ENCODE measurements at places on chromosomes 16 and 17.

GRCh38 chr16:65689726-65690125, 567.9 kb upstream of the CDH11 start:
- no peak for DNase-seq

- DNase-seq = no peak
Observed at GRCh38 chr16:56858374-56858773, 6.6 kb upstream of the SLC12A3 start.

GRCh38 chr16:529012-529575, 1.6 kb downstream of the CAPN15 start:
- DNase-seq = peak; percentile 18

- DNase-seq = no peak
Observed at GRCh38 chr16:72937916-72938794, 109.8 kb downstream of the ZFHX3 start.

DNA sequence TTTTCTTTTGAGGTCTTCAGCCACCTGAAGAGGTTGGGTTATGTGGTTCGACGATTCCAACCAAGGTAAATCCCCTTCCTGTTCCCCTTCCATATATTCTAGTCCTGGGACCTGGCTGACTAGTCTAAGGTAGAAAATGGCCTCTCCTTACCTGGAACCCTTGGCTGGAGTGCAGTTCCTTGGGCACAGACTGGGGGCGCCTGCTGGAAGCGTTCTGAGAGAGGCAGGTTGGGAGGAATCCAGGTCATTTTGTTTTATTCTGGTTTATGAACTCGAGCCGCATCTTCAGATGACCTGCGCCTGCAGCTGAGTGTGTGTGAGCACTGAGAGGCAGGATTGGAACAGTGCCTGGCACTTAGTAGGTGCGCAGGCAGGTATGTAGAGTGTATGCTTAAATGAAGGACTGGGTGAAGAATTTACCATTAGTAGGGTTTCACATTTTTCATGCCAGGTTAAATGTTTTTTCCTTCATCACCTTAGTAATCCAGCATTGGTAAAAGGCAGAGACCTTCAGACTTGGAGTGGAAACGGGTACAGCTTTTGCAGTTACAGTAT, 2.7 kb downstream of the TSEN54 start:
- no peak for DNase-seq

- DNase-seq = no peak
Observed at GRCh38 chr17:67842648-67843047, 17.3 kb downstream of the BPTF start.

DNA sequence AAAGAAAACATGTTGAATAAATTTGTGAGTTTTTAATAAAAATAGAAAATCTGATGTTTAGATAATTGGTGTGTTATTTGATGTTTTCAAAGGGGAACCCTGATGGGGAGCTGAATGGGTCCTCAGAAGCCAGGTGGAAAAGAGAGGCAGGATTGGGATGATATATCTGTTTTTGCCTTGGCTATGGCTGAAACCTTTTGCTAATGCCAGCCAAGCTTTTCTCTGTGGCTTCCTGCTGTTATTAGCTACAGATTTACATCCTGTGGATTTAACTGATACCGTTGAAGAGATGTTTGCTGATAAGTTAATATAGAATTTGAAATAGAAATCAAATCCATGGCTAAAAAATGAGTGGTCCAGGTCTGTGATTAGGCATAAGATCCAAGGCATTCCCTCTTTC, 4.2 kb upstream of the AATF start:
- DNase-seq = no peak

DNA sequence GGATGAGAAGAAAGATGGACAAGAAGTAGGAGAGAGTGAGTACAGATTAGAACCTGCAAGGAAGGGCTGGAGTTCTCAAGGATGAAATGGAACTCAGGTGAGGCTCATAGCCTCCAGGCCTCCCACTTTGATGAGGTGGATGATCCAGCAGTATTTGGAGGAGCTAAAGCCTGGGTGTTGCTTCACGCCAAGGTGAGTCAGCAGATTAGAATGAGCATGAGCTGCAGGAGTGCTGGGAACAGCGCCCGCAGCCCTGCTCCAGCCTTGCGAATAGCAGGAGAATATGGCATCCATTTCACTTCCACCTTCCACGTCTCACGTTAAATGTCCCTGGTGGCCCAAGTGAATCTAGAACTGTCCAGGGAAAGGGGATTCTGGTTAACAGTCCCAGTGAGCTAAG, 94.4 kb upstream of the CPHXL start:
- no peak for DNase-seq

GRCh38 chr17:40363111-40363827, 1.3 kb downstream of the GJD3 start:
- DNase-seq = peak; percentile 35

GRCh38 chr17:27631411-27631760, 398 bp downstream of the LGALS9 start:
- DNase-seq = no peak

GRCh38 chr16:1332618-1333148, 762 bp upstream of the BAIAP3 start:
- no peak for DNase-seq

DNA sequence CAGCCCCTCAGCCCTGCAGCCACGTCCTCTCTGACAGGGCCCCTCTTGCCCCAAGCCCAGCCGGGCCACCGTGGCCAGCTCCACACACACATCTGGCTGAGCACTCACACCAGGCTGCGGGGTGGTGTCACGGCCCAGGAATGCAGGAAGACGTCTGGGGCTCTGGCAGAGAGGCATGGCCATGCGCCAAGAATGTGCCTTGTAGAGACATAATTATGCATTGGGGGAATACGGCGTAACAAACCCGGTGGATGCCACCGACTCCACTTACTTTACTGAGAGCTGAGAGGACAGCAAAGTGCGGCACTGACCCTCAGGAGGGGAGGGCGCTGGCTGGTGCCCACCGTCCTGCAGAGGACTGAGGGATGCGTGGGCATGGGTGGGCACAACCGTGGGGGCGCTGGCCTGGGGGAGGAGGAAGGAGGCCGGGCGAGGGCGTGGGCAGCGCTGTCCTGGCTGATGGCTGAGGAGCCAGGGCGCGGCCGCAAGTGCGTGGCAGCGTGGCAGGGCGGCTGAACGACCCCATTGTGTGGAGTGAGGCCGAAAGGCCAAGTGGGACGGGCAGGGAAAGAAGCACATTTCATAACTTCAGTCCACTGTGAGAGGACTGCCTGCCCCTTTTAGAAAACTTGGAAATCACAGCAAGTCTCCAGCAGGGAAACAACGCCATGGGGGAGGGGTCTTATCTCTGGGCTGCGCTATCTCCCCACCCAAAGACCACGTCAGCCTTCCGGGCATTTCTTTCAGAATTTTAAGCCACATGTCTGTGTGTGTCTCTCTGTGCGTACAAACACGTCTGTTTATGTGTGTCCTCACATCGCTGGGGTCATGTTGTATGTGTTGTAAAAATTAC, 30.6 kb downstream of the METRNL start:
- DNase-seq = no peak

- no peak for DNase-seq
Observed at GRCh38 chr17:62871291-62871690, 63.2 kb upstream of the MARCHF10 start.

DNA sequence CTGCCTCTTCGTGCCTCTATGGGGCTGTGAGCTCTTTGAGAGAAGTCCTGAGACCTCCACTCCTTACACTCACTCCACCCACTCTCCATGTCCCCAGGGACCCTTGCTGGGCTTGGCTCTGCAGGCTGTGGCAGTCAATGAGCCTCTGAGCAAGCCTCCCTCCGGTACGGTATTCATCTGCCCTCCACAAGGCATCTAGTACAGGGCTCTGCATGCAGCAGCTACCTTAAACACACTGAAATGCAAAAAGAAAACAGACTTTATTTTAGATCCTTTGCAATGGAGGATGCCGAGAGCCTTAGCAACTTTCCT, 38.9 kb upstream of the SMPD3 start:
- DNase-seq = no peak

DNA sequence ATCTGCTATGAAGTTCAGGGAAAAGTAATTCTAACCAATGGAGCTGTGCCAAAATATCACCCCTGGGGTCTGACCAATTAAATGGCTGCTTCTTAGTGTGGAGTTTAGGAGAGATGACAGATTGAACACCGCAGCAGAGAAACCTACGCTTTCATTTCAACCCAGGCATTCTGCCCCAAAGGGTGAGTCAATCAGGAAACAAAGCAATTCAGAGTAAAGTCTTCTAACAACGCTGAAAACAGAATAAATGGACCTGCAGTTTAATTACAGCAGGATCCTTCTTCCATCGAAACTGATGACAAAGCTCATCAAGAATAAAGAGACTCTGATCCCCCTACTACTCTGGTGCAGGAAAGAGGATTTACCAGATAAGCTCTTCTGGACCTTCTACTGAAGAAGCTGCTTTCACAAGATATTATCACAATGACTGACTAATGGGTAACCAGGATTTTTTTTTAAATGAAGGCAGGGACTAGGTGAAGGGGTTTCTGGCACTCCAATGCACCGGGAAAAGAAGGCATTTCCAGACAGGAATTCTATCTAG, 16.7 kb downstream of the RFFL start:
- DNase-seq = peak; percentile 68

- peak; percentile 68 for DNase-seq
Observed at GRCh38 chr16:57807968-57808528, 5.8 kb upstream of the KIFC3 start.

DNA sequence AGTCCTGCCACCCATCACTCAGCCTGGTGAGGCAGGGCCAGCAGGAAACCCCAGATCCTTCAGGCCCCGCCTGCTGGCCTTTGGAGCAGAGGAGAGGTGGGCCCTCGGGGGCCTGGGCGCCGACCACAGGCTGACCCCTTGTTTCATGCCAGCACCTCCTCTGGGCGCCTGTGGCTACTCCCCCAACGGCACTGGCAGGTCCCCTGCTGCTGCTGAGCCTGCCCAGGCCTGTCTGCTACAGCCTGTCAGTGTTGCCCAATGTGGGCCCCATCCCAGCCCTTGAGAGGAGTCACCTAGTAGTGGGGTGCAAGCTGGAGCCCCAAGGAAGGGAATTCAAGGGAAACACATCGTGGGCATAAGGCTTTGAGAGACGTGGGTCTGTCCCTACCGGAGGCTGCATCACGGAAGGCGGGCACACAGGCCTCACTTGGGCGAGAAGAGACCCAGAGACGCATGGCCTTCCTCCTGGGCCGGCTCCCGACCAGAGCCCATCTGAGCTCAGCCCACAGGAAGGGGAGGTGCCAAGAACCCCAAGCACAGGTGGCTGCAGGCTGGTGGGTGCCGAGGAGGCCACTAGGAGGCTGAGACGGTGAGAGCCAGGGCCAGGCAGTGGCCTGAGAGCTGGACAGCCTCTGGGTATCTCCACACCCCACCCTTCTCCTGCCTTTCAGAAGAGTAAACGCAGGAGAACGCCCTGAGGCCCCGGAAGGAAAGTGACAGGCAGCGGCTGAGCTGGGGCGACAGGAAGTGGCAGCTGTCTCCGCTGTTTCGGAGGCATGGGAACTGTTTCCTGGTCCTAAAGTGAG, 8.0 kb upstream of the FASN start:
- peak; percentile 65 for DNase-seq

GRCh38 chr17:30093463-30094147, 23.0 kb upstream of the NSRP1 start:
- DNase-seq = peak; percentile 33

GRCh38 chr16:72637306-72637705, 410.6 kb downstream of the ZFHX3 start:
- DNase-seq = no peak

DNA sequence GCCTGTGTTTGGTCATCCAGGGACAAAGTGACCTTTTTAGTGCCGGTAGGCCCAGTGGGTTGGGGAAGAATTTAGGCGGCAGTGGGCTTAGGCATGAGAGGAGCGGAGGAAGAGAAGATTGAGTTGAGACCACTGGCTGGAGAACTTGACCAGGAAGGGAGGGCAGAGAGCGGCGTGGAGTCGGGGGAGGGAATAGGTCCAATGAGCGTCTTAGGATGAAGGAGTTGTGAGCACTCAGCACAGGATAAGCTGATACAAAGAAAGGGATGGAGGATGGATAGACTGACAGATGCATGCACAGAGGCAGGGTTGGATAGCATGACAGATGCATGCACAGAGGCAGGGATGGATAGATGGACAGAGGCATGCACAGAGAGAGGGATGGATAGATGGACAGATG, 8.0 kb downstream of the IL32 start:
- no peak for DNase-seq

DNA sequence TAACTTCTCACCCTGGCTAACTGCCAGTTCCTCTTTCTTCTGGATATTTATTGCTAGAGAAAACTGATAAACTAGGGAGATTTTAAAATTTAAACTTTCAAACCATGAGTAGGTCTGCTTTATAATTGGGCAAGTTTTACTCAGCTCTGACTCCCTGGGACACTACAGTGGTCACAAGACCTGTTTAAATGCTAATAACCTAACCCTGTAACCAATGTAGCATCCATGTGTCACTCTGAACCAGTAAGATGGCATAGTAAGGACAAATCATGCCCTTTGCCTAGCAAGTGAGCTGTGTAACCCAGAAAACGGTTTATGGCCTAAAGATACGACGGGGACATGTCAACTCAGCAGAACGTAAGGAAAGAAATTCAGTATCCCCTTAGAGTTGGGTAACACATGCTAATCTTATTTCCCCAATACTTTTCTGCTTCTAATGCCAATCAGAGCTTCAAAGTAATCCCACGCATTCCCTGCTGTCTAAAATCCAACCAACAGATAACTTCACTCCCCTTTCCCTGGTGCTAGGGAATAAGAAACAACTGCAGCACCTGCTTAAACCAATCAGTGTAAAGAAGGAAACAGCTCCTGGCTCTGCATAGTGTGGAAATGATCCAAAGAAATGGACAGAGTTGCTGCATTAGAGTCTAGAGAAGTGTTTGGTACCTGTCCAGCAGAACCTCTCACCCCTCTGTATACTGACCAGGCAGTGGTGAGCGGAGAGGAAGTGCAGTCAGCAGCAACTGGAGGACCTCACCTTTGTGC, 85.7 kb downstream of the NCOR1 start:
- no peak for DNase-seq

DNA sequence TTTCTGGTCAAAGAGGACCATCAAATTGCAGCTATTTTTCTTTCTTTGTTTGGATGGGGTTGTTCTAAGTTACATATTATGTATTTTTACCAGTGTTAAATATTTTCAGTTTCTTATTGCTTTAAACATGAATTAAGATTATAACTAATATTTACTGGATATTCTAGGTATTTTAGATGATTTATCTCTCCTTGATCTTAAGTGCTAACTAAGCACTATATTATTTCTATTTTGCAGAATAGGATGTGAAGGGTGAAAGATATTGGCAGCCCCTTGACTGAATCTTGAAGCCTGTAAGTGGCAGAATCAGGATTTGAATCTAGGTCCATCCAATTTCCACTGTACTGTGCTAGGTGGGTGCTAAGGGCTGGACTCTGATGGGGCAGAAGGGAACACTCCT, 307.3 kb upstream of the CCL2 start:
- no peak for DNase-seq

DNA sequence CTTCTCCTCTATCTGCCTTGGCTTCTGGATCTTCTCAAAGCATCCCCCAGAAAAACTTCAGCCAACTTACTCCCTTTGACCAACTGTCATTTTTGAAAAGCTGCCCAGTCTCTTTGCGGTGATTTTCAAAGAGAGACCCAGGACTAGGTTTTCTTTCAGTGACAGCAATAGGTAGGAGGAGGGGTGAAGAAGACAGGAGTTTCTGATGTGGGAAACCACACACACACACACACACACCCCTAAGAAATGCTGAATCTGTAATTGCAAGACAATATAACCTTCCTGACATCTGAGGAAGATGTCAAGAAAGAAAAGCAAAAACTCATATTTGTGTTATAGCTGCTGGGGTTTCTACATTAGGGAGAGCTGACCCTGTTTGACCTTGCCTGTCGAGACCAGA, 5.2 kb downstream of the FAM20A start:
- DNase-seq = no peak

GRCh38 chr17:9763643-9764042, 27.7 kb downstream of the DHRS7C start:
- DNase-seq = no peak

- DNase-seq = no peak
Observed at GRCh38 chr16:56190677-56191155, 573 bp upstream of the GNAO1 start.

GRCh38 chr16:78220571-78220970, 121.1 kb downstream of the WWOX start:
- no peak for DNase-seq

Measured in activated naive CD4-positive, alpha-beta T cell treated with Interleukin-2 at 50 U/mL for 16 hours (primary cell).